Cerebellar nuclear complex (tissue), 1 donor: ENCODE measurements at places on chromosomes 7 and 10.

- DNase-seq: no peak
These were observed 43.2 kb upstream of the LRGUK start for GRCh38 chr7:134083766-134084487.

GRCh38 chr7:70456719-70457118 is 675.2 kb upstream of the GALNT17 start:
- no peak for DNase-seq

GRCh38 chr7:95471071-95471470 is 14.7 kb upstream of the ASB4 start:
- no peak for DNase-seq

- no peak for DNase-seq
These were observed 2.7 kb downstream of the CALHM2 start for GRCh38 chr10:103449208-103450144.

DNA sequence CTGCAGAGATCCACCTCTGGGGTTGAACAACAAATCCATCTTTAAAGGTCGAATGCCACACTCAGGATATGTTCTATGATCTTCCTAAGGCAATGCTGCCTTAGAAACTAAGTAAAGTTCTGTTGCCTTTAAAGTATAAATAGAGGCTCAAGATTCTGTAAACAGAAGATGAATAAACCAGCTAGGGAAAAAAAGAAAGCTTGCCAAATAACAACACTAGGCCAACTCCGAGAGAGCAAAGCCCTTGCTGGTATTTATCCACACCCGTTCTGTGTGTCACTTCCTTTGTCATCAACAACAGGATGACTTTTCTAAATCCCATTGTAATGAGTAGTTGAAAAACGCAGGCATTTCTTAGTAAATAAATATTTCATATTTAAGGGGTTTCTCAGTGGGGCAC is 330.0 kb upstream of the GLI3 start:
- no peak for DNase-seq

DNA sequence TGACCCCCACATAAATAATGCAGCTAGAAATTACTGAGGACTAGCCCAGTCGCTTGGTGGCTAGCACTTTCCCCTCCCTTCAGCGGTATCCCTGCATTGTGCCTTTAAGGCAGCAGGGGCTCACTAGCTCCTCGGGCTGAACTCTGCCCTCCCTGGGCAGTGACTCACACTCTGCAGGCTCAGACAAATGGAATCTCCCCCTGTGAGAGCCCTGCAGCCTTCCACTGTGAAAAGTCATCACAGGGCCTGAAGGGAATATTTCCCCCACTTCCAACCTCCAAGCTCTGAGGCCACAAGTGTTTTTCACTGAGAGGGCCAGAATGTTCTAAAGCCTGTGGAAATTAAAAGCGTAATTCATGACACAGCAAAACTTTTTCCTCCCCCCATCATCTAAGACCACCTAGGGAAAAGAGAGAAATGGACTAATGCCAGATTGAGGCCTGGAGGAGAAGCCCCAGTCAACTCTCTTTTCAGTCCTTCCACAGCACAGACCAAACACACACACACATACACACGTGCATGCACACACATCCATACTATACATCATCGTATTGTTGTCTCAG is 93.6 kb upstream of the COL1A2 start:
- no peak for DNase-seq

DNA sequence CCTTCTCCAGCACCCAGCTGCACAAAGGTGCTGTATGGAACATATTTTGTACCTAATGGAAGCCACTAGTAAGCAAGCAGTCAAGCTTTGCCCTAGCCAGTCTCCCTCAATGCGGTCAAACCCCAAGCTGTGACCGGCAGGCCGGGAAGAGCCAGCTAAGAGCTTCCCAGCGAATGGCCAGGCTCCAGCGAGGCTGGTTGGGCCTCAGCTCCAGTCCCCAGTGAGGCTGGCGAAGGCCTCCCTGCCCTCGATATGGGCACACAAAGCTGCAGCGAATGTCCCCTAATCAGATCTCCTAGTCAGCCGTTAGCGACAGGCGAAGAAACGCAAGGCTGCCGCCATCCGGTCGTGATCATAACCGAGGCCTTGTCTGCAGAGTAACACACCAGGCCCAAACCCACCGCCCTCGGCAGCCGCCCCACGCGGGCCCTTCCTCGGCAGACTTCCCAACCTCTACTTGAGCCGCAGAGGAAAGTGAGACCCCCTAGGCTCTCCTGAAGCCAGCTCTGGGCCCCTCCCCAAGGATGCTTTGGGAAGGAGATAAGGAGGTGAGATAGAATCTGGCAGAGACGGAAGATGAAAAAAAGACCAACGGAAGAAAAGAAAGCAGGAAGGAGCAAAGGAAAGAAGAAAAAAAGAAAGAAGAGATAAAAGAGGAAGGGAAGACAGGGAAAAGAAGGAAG is 3.1 kb upstream of the HOXA9 start:
- no peak for DNase-seq

DNA sequence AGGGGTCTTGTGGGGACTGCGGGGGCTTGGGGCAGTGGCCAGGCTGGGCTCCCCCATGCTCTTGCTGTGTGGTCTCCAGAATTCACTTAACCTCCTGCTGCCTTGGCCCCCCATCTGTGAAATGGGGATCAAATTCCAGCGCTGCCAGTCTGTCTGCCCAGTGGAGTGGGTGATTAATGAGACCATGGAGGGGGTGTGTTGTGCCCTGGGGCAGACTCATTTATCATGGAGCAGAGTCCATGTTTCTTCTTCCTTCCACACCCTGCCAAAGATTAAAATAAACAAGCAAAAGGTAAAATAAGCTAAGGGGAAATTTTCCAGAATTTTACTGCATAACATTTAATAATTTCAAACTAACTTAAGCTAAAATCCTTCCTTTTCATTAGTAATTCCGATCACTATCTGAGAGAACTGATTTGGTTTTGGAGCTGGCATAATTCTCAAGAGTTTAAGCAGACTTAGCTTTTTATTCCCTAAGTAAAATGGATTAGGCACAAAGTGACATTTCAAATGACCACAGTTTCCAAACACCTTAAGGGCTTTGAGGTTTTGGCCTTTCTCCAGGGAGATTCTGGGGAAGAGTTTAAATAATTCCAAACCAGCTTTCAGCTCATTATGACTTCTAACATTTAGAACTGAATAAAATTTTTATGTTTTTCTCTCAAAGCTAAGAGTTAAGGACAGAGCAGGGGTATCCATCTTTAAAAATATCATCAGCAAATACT is 211.9 kb downstream of the CXCL12 start:
- no peak for DNase-seq

- DNase-seq: no peak
These were observed 6.9 kb upstream of the MINDY4 start for GRCh38 chr7:30764030-30764975.

DNA sequence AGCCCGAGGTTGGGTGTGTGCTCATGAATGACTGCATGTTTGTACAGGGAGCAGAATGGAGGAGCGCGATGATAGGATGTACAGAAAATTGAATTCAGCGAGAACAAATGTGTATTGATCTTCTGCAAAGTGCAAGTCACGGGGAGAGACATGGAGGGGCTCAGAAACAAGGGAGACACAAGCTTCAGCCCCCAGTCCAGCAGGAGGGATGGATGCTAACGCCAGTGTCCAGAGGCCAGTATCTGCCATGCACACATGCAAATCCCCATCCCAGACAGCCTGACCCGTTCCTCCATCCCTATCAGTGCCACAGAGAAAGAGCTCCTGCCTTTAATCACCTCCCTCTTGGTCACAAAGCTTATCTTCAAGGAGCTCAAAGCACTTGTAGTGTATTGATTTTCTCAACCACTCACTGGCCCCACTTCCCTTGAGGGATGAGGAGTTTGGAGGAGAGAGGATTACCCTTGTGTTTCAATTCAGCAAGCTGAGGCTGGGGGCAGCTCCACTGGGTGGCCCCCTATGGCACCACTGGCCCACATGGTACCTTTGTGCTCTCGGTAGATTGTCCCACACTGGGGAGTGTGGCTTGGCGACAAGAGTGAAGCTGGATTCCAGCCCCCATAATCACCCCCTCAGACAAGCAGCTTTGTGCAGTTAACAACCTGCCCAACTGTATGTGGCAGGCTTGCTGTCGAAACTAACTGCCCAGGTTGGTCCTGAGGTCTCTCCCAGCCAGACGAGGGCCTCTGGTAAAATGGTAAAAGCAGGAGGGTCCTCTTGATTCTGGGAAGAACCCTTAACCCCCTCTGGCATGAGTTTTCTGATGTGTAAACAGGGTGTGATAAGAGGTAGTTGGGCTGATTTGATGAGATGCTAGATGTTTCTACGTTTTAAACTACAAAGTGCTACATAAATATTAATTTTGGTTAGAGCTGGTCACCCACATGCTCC is 151.6 kb upstream of the UNC5B start:
- no peak for DNase-seq

- DNase-seq: no peak
These were observed 79.0 kb upstream of the SEMA3C start for GRCh38 chr7:80997841-80998240.

GRCh38 chr10:129094233-129094632 is 372.8 kb upstream of the MGMT start:
- no peak for DNase-seq

DNA sequence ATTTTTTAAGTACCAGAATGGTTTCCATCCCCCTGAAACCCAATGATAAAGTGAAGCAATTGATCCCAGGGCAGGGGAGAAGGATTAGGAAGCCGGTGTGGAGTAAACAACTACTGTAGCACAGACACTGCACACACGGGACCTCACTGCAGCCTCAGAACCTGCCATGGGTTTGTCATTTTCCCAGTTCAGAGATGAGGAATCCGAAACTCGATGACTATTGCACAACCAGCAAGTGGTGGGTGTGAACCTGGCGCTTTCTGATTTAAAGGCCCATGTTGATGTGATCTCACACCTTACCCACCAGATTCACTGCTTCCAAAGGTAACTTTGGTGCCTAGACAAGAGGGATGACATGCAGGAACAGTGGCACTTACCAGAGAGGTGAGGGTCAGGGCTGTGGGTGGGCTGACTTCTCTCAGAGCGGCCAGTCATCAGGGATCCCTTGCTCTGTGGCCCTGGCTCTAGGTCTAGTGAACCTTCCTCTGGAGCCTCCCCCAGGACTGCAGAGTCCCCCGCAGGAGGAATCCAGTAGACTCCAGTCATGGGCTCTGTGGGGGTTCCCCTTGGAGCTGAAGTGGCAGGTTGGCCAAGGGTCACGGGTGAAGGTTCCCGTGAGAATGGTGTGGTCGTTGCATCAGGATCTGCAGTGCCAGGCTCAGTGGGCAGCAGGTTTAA is 62.8 kb downstream of the PKD1L1 start:
- DNase-seq: no peak

DNA sequence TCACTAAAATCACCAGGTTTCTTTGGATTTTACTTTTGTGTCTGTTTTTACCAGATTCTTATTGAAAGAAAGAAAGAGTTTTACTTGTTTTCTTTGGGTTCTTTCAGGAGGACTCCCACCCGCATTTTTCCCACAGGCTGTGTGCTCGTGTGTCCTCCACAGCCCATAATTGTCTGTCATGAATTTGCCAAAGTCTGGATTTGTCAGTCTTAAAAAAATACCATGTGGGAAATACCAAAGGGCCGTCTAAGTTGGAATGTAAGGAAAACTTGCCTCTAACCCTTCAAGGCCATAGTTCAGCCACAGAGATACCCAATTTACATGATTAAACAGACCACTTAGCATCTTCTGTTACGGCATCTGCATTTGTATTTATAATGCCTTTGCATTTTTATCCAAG is 41.3 kb upstream of the INHBA start:
- no peak for DNase-seq

DNA sequence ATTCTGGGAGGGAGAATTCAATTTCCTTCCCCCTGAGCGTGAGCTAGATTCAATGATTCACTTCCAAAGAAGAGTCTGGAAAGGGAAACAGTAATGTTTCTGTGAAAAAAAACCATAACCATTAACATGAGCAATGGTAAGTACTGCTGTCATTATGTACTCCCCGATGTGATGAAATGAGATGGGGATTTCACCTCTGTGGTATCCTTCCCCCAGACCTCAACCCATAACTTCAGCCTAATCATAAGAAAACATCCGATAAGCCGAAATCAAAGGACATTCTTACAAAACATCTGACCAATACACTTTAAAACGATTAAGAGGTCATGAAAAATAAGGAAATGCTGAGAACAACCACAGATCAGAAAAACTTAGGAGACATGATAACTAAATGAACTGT is 27.2 kb downstream of the EZH2 start:
- no peak for DNase-seq

GRCh38 chr7:2000746-2001321 is 231.9 kb downstream of the MAD1L1 start:
- DNase-seq: no peak

DNA sequence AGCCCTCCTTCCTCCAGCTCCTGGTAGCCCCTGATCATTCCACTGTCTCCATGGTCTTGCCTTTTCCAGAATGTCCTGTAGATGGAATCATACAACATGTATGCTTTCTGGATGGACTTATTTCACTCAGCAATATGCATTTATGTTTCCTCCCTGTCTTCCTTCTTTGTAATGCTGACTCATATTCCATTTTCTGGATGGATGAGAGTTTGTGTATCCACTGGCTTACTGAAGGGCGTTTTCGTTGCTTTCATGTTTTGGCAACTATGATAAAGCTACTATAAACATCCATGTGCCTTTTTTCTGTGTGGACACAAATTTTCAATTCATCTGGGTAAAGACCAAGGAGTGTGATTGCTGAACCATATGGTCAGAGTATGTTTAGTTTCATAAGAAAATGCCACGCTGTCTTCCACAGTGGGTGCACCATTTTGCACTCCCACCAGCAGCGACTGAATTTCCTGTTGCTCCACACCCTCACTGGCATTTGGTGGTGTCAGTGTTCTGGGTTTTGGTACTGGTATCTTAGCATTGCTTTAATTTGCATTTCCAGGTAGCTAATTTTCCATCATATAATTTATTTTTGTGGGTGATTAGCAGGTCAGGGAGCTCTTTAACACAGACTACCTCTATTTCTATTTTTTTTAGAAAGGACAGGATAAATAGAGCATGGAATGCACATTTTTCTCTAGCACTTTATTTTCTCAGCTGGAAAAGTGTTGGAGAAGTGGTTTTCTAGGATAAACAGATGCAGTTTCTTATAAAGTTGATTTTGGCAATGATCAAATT is 252.2 kb downstream of the WDR37 start:
- no peak for DNase-seq

GRCh38 chr10:6390213-6390845 is 187.6 kb downstream of the PFKFB3 start:
- DNase-seq: no peak
